ENCODE measurements at places on chromosomes 16 and 17.

GRCh38 chr16:3637371-3637923 is 17.0 kb upstream of the DNASE1 start:
- no peak for DNase-seq

- peak; percentile 36 for DNase-seq
Measured at GRCh38 chr17:43880420-43880991, 26.8 kb downstream of the MPP2 start.

- no peak for DNase-seq
Measured at GRCh38 chr16:58284469-58284868, 10.4 kb downstream of the PRSS54 start.

DNA sequence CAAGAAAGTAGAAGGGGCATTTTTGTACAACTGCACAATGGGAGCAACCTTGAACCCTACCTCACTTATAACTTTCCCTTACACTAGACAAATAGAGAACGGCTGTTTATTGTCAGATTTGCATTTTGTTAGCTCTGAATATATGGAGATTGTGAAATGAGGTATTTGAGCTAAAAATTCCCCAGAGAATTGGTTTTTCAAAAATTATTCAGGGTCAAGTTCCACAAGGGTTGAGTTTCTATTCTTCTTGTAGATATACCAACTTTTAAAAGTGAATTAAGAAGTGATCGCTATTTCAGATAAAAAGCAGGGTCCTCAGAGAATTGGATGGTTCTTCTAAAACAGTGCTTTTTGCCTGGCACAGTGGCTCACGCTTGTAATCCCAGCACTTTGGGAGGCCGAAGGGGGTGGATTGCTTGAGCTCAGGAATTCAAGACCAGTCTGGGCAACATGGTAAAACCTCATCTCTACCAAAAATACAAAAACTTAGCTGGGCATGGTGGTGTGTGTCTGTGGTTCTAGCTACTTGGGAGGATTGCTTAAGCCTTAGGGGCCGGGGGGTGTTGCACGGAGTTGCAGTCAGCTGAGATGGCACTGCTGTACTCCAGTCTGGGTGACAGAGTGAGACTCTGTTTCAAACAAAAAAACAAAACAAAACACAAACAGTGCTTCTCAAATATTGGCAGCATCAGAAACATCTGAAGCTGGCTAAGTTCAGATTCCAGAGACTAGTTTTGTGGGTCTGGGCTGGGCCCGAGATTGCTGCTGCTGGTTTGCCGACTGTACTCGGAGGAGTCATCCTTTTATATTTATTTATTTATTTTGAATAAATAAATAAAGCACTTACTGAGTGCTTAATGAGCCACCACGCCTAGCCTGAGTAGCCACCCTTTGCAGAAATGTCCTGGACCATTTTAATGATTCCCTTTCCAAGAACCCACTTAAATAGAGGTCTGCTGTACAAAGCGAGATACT is 50.9 kb downstream of the PECAM1 start:
- DNase-seq, result no peak

- peak; percentile 7 for DNase-seq
Measured at GRCh38 chr17:33039874-33040273, 48.2 kb downstream of the SPACA3 start.

DNA sequence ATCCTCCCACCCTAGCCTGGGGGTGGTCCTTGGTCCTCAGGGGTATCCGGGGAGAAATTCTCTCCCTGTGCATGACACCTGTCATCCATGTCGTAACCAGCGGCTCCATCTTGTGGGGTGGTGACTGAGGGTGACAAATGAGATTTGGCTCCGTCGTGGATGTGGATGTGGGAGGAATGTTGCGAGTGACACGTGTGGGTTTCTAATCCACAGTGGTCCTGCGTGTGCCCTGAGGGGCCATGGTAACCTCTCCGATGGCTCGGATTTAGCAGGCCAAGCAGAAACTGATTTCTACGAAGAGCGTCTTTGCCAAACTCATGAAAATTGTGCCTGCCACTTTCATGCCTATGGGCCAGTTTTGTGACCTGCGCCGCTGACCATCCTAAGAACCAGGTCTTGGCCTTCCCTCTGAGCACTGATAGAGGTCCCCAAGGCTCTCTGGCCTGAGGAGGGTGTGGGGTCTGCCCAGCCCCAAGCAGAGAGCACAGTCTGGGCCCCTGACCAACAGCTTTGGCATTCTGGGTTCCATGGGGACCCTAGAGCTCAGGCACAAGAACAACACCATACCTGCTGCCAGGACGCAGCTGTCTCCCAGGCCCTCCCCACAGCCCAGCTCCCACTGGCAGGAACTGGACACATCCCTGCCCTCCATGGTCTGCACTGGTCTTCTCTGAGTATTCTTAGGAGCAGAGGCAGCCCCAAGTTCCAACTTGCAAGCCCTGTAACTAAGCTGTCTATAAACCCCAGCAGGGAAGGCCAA is 79.0 kb downstream of the AMFR start:
- DNase-seq, result no peak

DNA sequence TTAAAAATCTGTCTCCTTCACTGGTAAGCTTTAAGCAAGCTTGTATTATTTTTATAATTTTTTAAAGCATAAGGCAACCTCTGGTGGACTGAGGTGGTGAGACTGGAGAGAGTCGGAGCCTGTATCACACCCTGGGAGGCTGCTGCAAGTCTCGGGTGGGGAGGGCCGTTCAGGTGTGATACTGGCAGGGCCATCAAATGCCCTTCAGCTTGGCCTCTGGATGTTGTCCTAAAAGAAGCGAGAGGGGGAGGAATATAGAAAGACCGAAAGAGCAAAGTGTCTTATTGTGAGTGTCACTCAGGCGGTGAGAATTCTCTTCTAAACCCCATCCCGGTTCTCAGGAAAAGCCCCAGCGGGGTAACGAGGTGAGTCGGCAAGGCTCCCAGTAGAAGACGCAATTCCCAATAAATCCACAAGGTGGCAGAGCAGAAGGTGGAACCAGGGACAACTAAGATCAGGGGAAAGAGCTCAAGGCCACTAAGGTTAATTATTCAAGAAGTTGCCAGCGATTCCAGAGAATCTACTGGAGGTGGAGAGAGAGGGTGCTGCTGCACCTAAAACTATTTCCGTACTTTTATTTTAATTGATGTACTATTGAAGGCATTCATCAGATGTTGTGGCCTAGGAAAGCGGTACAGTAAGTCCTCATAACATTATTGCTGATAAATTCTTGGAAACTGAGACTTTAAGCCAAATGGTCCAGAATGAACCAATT is 14.1 kb downstream of the C17orf67 start:
- peak; percentile 77 for DNase-seq

All from cerebellar cortex (tissue), 1 donor.